ENCODE measurements at places on chromosomes 5 and 9.

GRCh38 chr9:123685489-123686083 is 244.3 kb downstream of the DENND1A start:
- no peak for DNase-seq

- DNase-seq, result no peak
Measured at GRCh38 chr9:38621434-38622287, 1.3 kb upstream of the ANKRD18A start.

- DNase-seq, result no peak
Measured at GRCh38 chr5:119315516-119315949, 40.3 kb upstream of the TNFAIP8 start.

DNA sequence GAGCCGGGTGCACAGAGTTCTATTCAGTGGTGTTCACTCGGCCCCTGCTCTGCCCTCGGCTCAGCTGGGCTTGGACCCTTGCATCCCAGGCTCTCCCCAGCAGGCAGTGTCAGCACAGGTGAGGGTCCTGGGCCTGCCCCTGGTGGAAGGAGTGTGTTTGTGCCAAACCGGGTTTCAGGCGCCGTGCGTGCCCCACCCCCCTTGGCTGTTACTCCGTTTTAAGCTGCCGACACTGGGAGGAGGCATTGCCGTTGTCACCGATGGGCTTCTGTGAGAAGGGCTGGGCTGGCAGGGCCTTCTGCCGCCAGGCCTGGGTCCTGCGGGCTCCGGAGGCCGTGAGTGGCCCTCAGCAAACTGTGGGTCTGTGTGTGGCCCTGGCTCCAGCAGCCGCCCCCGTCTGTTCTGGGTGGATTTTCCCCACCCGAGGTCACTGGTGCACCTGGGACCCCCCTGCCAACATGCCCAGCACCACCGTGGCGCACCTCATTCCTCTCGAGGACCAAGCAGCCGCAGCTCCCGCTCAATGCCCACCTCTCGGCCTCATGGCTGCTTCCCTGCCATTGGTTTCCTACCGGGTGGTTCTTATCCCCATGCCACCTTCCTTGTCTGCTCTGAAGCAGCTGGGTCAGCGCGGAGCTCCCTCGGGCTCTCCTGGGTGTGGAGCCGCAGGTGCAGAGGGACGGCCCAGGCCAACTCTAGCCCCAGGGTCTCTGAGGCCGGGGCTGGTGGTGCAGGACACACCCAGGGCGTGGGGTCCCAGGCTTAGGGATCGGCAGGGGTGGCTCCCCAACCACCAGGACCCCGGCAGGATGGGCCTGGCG is 44.3 kb upstream of the EXOC3 start:
- no peak for DNase-seq

DNA sequence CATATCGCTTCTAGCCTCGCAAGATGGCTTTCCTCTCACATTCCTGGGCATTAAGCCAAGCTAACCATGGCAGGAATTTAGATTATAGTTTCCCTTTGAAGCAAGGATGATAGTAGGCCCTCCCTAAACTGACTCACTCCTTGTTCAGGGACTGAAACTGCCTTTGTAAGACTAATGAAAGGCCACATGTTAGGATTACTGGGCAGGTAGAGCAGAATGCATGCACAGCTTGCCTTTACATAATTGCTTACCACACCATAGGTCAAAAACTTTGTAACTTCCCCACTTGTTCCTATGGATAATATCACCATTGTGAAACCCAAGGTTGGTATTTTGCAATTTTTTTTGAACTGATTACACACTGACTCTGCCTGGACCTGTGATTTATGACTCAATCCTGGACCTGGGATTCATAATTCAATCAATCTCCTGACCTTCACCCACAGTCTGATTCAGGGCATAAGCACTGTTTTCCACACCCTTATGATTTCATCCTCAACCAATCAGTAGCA is 41.0 kb upstream of the PRDM9 start:
- DNase-seq, result no peak

DNA sequence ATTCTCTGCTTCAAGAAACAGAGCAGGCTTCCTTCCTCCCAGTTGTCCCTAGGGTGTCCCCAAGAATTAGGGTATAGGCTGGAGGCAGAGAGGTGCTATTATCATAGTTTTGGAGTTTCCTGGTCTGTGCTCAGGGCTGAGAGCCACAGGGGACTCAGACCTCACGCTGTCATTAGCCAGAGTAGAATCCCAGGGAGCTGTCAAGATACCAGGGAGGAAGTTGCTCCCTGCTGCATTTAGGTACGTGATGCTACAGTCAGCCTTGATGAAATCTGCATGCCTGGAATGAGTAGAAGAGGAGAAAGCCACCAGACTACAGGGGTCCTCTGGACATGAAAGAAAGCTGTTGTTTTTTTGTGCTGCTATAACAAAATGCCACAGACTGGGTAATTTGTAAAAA is 273.2 kb downstream of the SH3GL2 start:
- no peak for DNase-seq

- DNase-seq, result no peak
Measured at GRCh38 chr5:170355601-170356098, 33.5 kb downstream of the KCNMB1 start.

DNA sequence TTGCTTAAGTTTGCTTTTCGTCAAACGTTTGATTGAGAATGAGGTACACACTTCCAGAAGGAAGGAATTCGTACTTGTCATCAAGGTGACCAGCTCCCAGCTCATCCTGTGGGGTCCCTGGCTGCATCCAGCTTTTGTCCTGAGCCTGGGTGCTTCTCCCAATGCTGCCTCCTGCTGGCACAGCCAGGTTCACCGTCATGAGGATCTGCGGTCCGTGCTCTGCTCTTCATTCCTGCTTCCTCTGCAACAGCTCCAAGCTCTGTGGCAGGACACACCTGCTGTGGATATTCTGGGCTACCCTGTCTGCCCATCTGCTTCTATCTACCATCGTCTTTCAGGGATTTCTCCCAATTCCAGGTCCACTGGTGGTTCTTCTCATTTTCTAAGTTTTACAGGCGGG is 13.3 kb upstream of the UBE2QL1 start:
- no peak for DNase-seq

- no peak for DNase-seq
Measured at GRCh38 chr5:114412510-114413171, 50.8 kb downstream of the KCNN2 start.

DNA sequence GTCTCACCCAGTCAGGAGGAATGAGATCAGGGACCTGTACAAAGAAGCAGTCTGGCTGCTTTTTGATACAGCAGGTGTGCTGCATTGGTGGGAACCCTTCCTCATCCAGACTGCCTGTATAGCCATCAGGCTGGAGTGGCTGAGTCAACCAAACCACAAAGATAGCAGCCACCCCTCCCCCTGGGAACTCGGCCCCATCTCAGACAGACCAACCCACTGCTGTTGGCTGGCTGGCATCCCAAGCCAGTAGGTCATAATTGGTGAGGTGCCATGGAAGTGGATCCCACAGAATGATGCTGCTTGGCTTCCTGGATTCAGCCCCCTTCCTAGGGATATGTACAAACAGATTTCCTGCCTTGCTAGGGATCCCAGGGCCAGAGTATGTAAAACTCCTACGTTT is 60.9 kb downstream of the YTHDC2 start:
- no peak for DNase-seq

DNA sequence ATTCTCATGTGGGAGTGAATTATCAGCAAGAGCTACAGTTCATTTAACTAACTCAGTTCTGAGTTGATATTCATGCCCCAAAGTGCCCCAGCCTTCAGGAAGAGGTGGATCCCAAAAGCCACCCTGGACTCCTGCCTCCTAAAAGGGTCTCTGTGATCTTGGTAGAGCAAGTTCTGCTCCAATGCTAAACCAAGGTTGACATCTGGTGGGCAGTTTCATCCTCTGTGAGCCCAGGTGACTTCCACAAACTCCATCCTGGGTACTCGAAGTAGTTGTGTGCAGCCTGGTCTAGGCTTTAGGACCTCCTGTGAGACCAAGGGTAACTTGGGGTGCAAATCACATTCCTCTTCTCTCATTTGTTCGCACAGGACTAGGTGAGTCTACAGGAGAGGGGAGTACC is 816.8 kb downstream of the MTRR start:
- no peak for DNase-seq

DNA sequence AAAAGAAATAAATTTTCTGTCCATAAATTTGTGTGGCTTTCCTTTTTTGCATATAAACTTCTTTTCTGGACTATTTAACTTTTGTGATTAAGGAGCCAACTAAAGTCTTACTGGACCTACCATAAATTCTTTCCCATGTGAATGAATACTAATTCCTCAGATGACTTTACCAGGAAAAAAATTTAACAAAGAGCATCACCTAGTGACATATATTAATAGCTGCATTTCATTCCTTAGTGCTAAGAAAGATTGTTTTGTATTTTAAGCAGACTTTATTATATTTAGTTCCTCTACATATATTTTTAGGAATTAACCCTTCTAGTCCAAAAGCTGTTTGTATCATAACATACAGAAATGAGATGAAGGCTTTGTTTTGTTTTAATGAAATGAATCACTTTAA is 64.4 kb downstream of the C9orf85 start:
- no peak for DNase-seq

DNA sequence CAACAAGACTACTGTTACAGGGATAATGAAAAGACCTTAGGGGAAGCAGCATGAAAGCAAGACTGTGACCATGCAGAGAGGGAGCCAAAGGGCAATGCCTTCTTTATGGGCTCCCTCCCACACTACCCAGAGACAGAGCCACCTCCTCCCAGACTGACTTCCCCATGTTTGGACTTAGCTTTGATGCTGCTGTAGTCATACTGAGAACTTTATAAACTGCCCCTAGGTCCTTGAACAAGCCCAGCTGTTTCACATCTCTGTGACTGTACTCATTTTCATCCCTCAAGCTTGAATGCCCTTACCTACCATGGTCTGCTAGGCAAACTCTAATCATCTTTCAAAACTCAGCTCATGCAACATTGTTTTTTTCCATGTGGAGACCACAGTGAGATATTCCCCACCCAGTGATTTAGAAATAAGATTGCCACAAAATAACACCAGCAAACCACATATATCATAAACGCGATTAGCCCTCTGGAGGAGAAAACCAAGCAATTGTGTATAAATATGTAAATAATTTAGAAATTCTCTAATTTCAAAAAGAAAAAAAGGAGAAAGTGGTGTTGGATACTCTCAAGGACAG is 23.4 kb upstream of the FAM169A start:
- no peak for DNase-seq

DNA sequence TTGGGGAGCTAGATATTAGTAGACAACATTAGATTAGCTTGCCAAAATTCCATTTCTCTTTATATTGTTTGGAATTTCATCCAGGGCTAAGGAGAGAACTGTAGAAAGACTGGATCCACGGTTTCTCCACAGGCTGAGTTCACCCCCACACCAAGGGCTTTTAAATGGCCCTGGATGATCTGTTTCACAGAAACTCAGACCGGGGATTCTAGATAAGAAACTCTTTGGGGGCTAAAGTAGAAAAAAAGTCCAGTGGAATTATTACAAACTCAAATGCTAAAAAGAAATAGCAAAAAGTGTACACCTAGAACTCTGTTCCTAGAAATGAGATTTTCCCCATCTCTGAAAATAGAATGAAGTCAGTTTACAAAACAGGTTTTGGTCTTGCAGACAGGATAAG is 80.9 kb downstream of the SUSD1 start:
- no peak for DNase-seq

DNA sequence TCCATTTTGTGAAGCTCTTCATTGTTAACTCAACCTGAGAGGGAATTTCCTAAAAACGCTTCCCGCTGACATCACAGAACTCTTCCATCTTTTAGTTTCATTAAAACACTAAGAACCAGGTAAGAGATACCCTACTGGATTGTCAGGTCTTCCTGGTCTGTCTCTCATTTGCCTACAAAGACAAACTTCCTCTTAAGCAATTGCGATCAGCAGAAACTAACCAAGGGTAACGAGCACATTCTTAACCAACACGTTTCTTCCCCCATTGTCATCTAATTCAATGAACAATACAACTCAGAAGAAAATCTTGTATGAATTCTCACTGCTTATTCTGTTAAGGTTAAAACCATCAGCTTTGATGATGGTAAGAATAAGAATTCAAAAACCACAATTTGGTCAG is 6.6 kb downstream of the FBXW11 start:
- DNase-seq, result no peak

GRCh38 chr9:1978941-1979340 is 36.2 kb upstream of the SMARCA2 start:
- DNase-seq, result no peak

- DNase-seq, result no peak
Measured at GRCh38 chr9:87167582-87167981, 220.3 kb upstream of the GAS1 start.

DNA sequence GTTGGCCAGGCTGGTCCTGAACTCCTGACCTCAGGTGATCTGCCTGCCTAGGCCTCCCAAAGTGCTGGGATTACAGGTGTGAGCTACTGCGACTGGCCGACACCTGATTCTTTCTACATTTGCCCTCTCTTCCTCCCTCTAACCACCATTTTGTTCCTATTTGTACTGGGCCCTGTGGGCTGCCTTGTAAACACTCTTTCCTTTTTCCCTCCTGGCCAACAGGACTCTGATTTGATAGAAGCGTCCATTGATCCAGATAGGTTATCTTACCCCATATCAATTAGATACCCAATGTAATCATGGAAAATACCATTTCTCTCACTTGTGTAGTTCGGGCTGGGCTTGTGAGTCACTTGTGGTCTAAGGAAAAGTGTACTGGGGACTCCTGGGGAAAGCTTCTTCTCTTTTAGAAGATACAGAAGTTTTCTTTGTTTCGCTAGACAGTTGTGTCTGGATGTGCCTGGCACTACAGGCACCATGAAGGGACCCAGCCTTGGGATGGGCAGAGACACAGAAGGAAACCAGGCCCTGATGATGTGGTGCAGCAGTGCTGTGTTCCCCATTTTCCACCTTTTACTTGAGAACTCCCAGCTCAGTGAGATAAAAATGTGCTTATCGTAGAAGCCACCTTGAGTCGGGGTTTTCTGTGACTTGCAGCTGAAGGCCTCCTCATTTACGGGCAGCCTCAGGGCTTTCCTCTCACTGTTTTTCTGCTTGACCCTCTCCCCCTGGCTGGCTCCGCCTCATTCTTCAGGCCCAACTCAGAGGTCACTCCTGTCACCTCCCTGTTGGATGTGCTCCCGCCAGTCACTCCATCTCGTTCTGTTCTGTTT is 32.8 kb upstream of the CPEB4 start:
- DNase-seq, result no peak

- DNase-seq, result no peak
Measured at GRCh38 chr9:69748304-69748703, 11.5 kb downstream of the PTAR1 start.
